Stimulated activated CD8-positive, alpha-beta memory T cell treated with anti-CD3 and anti-CD28 coated beads, Interleukin-15, amount 100 ng/mL, for 24 hours (primary cell): ENCODE measurements at places on chromosomes 4 and X.

DNA sequence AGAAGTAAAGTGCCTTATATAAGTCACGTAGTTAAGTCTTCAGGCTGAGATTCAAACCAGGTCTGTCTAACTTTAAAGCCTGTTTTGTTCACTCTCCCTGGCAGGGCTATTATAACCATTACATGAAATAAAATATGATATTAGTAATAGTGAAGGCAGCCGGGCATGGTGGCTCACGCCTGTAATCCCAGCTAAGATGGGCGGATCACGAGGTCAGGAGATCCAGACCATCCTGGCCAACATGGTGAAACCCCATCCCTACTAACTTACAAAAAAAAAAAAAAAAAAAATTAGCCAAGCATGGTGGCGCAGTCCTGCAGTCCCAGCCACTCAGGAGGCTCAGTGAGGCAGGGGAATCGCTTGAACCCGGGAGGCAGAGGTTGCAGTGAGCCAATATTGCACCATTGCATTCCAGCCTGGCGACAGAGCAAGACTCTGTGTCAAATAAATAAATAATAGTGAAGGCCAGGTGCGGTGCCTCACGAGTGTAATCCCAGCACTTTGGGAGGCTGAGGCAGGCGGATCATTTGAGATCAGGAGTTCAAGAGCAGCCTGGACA lies 22.1 kb upstream of the SOWAHD start:
- no peak for DNase-seq

- DNase-seq = no peak
Observed at GRCh38 chrX:110212299-110212698, 105.6 kb downstream of the AMMECR1 start.

GRCh38 chr4:125388613-125389012 lies 73.9 kb downstream of the FAT4 start:
- DNase-seq = no peak

DNA sequence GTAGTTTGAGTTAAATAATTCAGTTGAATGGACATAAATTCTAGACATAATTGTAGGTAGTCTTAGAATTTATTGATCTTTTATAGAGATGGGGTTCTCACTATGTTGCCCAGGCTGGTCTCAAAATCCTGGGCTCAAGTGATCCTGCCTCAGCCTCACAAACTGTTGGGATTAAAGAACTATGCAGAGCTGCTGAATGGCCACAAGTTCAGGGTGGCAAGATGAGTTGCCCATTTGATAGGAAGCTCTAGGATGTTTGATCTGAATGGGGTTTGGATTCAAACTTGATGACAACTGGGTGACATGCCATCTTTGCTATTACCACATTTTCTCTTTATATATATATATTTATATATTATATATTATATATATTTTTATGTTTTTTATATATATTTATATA lies 3.6 kb downstream of the RPL36A start:
- DNase-seq = no peak

DNA sequence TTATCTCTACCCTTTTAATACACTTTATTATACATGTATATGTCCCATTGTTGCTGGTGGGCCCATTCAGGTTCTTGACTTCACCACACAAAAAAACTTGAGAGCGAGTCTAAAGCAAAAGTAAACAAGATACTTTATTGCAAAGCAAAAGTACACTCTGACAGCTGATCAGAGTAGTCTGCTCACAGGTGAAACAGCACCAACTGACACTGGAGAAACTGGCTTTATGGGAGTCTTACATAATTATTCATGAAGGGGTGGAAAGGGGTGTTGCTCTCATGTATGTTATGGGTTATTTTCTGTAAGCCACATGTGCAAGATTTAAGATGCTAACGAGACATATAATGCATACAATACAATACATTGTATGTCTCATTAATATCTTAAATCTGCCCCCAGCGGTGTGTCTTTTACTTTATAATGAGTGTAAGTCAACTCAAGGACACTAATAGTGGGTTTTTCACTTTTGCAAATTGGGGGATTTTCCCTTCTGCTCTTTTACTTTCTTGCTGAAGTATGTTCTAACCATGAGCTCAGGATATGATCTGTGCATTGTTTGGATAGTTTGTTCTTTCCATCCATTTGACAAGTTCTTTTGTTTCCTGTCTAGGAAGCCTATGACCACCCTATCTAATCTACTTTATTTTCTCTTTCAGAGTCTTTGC lies 256.1 kb upstream of the ITM2A start:
- DNase-seq = no peak

DNA sequence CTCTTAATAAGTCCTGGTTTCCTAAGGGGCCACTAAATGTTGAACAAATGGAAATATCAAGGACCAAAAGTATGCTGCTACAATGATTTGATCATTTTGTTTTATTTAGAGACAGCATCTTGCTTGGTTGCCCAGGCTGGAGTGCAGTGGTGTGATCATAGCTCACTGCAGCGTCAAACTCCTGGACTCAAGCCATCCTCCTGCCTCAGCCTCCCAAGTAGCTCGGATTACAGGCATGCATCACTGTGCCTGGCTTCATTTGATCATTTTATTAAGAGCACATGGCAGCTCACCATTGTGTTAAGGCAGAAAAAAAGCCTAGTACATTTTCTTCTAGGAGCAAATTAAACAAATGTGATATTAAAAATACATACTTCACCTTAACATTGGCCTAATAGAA lies 52.7 kb downstream of the DCLK2 start:
- no peak for DNase-seq

- DNase-seq = no peak
Observed at GRCh38 chr4:48968814-48969213, 17.3 kb upstream of the CWH43 start.

DNA sequence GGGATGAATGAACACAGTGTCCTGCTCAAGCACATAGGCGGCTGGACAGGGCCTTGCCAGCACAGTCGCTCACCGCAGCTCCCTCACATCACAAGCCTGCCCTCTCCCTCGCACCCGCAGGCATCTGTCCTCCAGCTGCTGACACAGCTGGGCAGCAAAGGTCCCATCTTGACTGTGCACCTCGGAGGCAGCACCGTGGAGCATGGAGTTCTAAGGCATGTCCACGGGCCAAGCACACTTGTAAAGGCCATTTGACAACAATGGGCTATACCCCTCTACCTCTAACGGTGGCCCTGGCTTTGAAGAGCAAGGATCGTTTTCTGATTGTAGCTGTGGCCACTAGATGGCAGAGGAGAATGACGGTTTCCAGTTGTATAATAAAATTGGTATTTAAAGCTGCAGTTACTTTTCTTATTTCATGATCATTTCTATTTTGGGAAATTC lies 53.8 kb downstream of the APLN start:
- DNase-seq = no peak

DNA sequence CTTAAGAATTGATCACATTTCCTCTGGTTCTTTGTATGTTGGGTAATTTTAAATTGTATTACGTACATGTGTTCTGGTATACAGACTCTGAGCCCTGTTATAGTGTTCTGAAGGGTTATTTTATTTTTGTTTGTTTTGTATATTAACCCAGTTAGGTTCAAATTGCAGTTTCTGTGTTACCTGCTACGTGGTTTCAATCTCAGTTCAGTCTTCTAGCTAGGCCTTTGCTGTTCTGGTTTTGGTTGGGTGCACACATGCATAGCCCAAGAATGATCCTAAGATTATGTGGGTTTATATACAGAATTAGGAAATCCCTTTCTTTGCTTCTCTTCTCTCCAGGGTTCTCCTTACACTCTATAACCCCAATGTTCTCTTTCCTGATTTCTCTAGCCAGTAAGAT lies 161.0 kb downstream of the PPP1R2C start:
- no peak for DNase-seq

GRCh38 chr4:114813961-114814360 lies 215.4 kb downstream of the UGT8 start:
- no peak for DNase-seq

GRCh38 chr4:20319825-20320612 lies 68.3 kb downstream of the SLIT2 start:
- DNase-seq = no peak

DNA sequence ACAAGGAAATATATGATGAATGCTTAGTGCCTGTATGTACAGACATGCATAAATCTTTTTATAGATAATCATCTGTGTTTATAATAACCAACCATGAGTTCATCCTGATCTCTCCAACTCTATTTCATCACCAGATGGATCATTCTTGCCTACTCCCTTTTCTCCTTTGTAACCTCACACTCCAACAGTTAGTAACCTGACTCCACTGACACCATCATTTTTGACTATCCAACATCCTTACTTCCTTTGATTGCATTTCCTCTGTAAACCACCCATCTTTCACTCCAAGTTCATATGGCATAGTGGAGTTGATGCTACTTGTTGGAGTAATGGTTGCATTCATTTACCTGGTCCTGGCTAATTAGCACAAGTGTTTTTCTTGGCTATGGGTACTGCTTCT lies 170.6 kb downstream of the ZNF330 start:
- DNase-seq = no peak

GRCh38 chr4:88606832-88607231 lies 14.6 kb downstream of the HERC3 start:
- DNase-seq = no peak

DNA sequence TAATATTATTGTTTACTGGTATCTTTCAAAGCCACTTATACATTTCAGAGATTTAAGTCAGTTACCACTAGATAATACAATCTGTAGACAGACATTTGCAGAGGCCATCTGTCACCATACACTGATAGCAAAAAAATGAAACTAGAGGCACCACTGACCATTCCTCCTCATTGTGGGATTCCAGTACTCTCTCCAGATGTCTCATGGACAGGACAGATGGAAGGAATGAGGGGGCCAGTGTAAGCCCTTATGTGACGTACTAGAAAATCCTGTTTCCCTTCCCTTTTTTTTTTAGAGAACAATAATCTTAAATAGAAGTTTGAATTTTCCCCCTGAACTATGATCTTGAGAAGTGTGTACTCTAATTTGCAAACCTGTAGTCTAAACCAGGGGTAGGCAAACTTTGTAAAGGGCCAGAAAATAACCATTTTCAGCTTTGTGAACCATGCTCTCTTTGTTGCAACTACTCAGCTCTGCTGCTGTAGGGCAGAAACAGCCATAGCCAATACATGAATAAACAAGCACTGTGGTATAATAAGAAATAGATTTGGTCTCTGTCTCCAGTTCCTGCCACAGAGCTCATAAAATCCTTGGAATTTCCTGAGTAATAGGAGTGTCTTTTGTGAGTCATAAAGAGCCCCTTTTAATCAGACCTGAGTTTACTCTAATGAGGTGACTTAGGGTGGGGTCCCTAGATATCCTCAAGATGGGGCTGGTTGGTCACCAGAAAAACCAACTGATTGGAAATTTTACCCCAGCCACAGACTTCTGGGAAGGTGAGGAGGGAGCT lies 90.4 kb downstream of the MOSPD2 start:
- no peak for DNase-seq

DNA sequence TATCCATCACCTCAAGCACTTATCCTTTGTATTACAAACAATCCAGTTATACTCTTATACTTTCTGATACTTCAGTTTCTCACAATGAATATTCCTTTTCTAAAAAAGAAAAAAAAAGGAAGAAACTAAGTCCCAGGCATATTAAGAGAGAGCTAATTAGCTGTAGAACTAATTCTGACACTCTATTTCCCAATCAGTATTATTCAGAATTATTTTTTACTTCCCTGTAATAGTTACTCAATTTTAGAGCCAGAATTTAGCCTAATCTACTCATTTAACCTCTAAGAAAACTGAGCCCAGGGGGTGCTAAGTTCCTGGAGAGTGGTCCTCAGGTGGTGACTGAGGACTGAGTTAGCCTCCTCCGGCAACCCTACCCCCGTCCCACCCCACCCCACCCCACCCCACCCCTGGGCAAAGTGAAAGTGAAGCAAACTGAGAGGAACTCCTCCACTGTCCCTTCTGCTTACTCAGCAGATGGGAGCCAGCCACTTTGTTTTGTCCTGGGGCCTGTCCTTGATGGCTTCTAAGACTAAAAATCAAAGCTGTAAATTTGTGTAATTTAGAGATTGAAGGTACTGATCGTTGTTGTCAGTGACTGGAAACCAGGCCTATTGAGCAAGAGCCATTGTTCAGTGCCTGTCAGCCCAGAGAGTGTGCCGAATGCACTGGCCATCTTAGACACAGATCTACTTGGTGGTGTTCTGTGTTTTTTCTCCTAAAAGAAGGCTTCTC lies 162.1 kb downstream of the CBR4 start:
- no peak for DNase-seq

- no peak for DNase-seq
Observed at GRCh38 chr4:8351931-8352367, 82.4 kb downstream of the HTRA3 start.

DNA sequence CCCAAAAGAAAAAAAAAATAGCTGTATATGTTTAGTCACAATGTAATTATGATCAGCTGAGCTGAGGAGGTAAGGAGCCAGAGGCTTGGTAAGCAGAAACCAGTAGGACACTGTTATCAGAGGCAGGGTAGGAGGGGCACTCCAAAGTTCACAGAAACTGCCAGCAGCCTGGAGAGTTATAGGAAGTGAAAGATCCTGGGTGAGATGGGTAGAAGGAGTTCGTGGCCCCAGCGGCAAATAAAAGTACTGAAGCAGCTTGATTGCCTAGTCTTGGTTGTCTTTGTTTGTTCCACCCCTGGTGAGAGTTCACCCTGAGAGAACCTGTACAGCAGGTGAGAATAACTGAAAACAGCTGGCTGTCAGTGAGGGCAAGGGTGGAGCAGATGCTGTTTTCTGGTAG lies 340.8 kb downstream of the ADGRL3 start:
- no peak for DNase-seq

- DNase-seq = no peak
Observed at GRCh38 chrX:129705377-129705925, 33.3 kb upstream of the XPNPEP2 start.

DNA sequence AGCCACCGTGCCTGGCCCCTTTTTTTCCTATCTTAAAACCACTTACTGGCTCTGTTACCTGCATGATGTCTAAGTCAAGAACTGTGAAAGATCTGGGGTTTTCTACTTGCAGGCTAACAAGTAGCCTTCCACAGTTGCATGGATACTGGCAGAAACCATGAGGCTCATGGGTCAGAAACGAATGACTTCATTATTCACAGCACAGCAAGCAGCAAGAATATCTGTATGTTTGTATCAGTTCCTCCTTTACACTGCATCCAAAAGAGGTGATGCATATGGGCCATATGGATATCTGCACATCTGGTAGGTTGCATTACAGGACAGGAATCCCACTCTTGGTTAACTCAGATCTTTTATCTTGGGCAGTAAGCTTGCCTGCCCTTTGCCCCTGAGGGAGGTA lies 154.9 kb upstream of the NUDT6 start:
- no peak for DNase-seq

GRCh38 chrX:72247206-72247942 lies 8.5 kb upstream of the ERCC6L start:
- DNase-seq = no peak

DNA sequence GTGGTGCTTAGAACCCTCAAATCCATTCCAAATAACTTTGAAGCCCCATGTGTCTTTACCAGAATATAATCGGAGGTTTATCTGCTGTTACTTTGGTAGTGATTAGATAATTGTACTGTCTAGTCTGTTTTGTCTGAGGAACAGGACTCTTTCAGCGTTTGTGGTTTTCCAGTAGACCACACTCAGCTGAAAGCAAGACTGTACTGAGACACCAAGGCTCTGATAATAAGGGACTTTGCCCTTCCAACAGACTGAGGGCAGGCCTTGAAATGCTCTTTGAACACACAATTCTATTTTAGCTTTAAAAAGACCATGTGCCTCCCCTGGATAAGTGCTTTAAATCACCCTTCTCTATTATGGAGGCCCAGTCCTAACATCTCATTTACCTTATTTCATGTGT lies 76.1 kb downstream of the KLHL8 start:
- no peak for DNase-seq
